Calu3 (cell line): ENCODE measurements at places on chromosomes 12 and 14. TPM values are rescaled to one million over a fixed set of nuclear protein-coding genes. Genes with fewer than 3 reads are reported as not detected.
A peak's percentile ranks its signal among the peaks of the same experiment; 100 is the strongest.

Gene POU6F1
- total RNA-seq: 2.5 and 4.2 TPM in 2 replicates

Gene C3AR1
- not detected in 2 replicates for total RNA-seq

DNA sequence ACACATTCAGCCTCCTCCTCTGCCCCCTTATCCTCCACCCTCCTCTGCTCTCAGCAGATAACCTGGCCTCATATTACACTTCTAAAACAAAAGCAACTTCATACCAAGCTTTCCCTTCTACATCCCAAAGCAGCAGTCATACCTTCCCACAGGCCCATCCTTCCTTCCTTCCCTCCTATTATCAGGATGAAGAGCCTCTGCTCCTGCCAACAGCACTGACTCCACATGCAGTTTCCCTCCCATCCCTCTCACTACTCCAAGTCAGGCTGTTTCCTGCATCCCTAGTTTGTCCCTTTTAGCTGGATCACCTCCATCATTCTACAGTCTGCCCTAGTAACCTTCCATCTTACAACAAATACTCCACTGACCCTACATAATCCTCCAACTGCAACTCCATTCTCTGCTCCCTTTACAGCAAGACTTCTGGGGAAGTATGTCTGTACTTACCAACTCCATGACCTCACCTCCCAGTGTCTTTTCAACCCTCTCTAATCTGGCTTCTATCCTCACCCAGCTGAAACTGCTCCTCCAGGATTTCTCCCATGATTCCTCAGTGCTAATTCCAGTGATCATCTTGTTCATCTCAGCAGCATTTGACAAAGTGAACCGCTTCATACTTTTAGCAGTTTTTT lies 4.9 kb upstream of the YEATS4 start:
- H3K27ac ChIP-seq: peak overlapping the region; percentile 24
- DNase-seq: no peak
- H3K4me1 ChIP-seq: peaks cover 39% of the 10 kb centered on the region
- peaks cover 41% of the 10 kb centered on the region for H3K36me3 ChIP-seq
- H3K4me3 ChIP-seq: no peak overlapping the region
- H3K27me3 ChIP-seq: no peaks in the 10 kb centered on the region

Gene RNU6-7
- total RNA-seq: not detected in 2 replicates

DNA sequence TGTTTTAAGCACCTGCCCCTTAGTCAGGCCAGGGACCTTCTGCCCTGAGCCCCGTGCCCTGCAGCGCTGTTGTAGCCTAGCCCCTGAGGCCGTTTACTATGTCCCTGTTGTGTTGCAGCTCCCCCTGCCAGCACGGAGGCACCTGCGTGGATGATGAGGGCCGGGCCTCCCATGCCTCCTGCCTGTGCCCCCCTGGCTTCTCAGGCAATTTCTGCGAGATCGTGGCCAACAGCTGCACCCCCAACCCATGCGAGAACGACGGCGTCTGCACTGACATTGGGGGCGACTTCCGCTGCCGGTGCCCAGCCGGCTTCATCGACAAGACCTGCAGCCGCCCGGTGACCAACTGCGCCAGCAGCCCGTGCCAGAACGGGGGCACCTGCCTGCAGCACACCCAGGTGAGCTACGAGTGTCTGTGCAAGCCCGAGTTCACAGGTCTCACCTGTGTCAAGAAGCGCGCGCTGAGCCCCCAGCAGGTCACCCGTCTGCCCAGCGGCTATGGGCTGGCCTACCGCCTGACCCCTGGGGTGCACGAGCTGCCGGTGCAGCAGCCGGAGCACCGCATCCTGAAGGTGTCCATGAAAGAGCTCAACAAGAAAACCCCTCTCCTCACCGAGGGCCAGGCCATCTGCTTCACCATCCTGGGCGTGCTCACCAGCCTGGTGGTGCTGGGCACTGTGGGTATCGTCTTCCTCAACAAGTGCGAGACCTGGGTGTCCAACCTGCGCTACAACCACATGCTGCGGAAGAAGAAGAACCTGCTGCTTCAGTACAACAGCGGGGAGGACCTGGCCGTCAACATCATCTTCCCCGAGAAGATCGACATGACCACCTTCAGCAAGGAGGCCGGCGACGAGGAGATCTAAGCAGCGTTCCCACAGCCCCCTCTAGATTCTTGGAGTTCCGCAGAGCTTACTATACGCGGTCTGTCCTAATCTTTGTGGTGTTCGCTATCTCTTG lies 7.6 kb downstream of the DLK1 start:
- H3K4me1 ChIP-seq: peaks cover 2% of the 10 kb centered on the region
- H3K4me3 ChIP-seq: no peak overlapping the region
- no peaks in the 10 kb centered on the region for H3K36me3 ChIP-seq
- DNase-seq: no peak
- H3K27me3 ChIP-seq: peaks cover 97% of the 10 kb centered on the region

DNA sequence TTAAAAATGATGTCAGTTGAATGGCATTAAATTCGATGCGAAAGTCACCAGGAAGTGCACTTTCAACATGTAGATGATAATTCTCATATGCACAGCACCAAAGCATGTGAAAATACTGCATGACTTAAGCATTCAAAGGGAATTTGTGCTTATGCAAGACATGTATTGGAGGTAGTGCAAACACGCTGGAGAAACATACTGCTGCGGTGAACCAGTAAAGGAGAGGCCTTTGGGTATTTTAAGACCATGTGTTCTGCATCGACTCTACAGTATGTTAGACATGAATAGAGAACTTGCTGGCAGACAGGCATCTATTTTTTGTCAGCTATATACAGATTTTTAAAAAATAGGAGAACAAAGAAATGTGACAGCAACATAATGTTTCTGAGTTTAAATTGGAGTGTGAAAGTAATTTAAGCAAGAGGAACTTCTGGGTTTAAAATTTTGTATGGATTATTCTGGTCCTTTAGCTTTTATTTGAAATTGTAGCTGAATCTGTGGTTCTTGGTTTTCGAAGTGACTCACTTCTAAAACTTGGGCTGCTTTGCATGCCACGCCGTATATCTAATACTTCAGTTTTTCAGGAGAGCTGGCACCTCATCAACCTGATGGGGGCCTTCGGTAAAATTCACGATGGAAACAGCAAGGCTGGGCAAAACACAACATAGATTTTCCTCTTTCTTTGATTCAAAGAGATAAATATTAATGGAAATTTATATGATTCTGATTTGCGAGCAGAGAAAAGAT lies 408.7 kb downstream of the APAF1 start:
- DNase-seq: no peak
- H3K4me3 ChIP-seq: no peak overlapping the region
- H3K36me3 ChIP-seq: no peaks in the 10 kb centered on the region
- H3K4me1 ChIP-seq: no peaks in the 10 kb centered on the region
- H3K27me3 ChIP-seq: no peaks in the 10 kb centered on the region

- no peaks in the 10 kb centered on the region for H3K36me3 ChIP-seq
- no peak overlapping the region for H3K27ac ChIP-seq
- H3K4me3 ChIP-seq: no peak overlapping the region
- no peak for DNase-seq
These were observed 218.1 kb downstream of the APAF1 start for GRCh38 chr12:98863167-98863566.

- H3K4me3 ChIP-seq: no peak overlapping the region
- DNase-seq: no peak
- no peaks in the 10 kb centered on the region for H3K36me3 ChIP-seq
- no peaks in the 10 kb centered on the region for H3K27me3 ChIP-seq
- H3K27ac ChIP-seq: no peak overlapping the region
These were observed 84.2 kb downstream of the AVPR1A start for GRCh38 chr12:63066782-63067181.

DNA sequence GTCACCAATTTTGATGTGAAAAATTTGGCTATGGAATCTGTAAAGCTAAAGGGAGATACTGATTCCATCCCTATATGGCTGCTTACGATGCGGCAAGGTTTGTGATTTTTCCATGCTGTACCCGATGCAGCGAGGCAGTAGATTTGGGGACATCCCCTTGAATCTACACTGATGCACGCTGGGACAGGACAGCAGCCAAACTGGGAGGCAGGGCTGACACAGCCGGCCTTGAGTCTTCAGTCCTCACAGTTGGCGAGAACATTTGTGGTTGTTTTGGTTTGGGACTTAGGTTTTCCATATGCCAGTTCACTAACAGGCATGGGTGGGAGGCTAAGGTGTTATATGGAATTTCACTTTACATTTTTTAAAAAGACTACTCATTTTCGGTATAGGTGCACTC lies 3.8 kb downstream of the GALNT16 start:
- H3K27me3 ChIP-seq: peaks cover 63% of the 10 kb centered on the region
- H3K4me1 ChIP-seq: no peaks in the 10 kb centered on the region
- DNase-seq: no peak
- no peak overlapping the region for H3K27ac ChIP-seq

GRCh38 chr14:76900682-76901081 lies 74.5 kb downstream of the LRRC74A start:
- DNase-seq: no peak
- no peaks in the 10 kb centered on the region for H3K36me3 ChIP-seq
- H3K27me3 ChIP-seq: no peaks in the 10 kb centered on the region
- H3K4me1 ChIP-seq: no peaks in the 10 kb centered on the region

DNA sequence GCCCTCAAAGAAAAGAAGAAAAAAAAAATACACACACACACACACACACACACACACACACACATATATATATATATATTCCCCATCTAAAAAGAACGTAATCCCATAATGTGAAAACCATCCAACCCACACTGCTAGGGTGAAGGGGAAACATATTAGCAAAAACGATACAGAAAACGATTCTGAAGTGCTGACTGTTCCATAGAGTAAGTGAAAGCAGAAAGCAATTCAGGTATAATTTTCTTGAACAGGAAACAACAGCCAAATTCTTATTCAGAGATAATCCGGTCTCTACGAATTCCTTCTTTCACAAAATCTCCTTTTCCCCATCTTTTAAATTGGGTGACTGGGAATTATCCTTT lies 393.5 kb downstream of the NOVA1 start:
- no peaks in the 10 kb centered on the region for H3K36me3 ChIP-seq
- H3K27me3 ChIP-seq: no peaks in the 10 kb centered on the region
- H3K4me3 ChIP-seq: no peak overlapping the region

GRCh38 chr12:68113644-68114043 lies 45.9 kb downstream of the IFNG start:
- H3K27me3 ChIP-seq: peaks cover 43% of the 10 kb centered on the region
- no peak overlapping the region for H3K27ac ChIP-seq
- H3K4me3 ChIP-seq: no peak overlapping the region
- no peaks in the 10 kb centered on the region for H3K4me1 ChIP-seq
- no peaks in the 10 kb centered on the region for H3K36me3 ChIP-seq

GRCh38 chr14:105030194-105030593 lies 9.3 kb upstream of the CDCA4 start:
- H3K27ac ChIP-seq: no peak overlapping the region
- H3K36me3 ChIP-seq: peaks cover 31% of the 10 kb centered on the region
- H3K4me1 ChIP-seq: peaks cover 9% of the 10 kb centered on the region
- no peaks in the 10 kb centered on the region for H3K27me3 ChIP-seq

DNA sequence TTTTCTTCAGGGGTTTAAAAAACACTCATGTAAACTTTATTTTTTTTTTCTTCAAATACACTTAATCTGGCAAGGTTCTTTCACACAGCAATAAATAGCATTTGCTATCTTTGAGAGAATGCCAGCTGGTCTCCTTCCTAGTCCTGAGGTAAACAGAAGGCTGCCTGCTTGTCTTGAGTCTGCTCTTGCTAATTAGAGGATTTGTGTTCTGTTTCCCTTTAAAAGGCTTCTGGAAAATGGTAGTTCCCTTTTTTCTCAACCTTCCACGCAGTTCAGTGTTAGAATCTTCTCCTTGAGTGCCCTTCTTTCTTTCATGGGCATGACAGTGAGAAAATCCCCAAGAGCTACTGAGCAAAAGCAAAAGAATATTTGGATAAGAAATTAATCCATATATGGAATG lies 92.3 kb upstream of the DCN start:
- no peak overlapping the region for H3K27ac ChIP-seq
- no peak for DNase-seq
- H3K27me3 ChIP-seq: no peaks in the 10 kb centered on the region

Gene CLEC6A
- total RNA-seq: not detected in 2 replicates

DNA sequence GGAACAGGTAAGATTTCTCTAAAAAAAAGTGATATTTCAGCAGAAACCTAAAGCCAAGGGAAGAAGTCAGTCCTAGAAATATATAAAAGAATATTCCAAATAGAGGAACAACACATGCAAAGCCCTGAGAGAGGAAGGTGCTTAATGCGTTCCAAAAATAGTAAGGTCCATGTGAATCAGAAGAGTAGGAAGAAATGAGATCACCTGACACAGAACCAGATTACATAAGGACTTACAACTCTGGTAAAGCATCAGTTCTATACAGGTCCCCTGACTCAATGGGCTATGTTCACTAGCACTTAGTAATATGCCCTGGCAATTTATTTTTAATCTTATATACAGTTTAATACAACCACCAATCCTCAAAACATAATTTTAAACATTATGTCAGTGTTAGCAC lies 30.0 kb downstream of the SENP1 start:
- H3K36me3 ChIP-seq: peaks cover 9% of the 10 kb centered on the region
- H3K27ac ChIP-seq: no peak overlapping the region
- H3K4me3 ChIP-seq: no peak overlapping the region
- H3K27me3 ChIP-seq: no peaks in the 10 kb centered on the region

GRCh38 chr14:86404989-86405649 lies 875.2 kb downstream of the FLRT2 start:
- no peak for DNase-seq
- peaks cover 17% of the 10 kb centered on the region for H3K4me1 ChIP-seq
- no peak overlapping the region for H3K4me3 ChIP-seq
- H3K36me3 ChIP-seq: no peaks in the 10 kb centered on the region

GRCh38 chr12:82904219-82904790 lies 217.6 kb downstream of the TMTC2 start:
- H3K36me3 ChIP-seq: no peaks in the 10 kb centered on the region
- H3K4me3 ChIP-seq: no peak overlapping the region
- DNase-seq: no peak

Gene SCNN1A
- total RNA-seq: 36.5 and 53.5 TPM in 2 replicates

DNA sequence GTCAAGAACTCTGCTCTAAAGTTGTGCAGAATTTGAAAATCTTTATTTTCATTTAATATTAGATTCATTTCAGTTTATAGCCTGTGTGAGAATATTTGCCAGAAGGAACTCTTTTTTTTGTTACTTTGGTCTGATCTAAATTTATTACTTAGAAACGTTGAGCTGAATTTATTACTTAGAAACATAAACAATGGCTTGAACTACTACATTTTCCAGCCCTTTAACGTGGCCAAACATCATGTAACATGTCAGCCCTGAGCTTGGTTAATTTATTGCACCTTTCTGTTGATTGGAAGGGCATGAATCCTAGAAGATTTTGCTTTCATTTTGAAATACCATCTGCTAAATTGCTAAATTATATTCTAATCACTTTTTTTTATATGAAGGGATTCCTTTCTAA lies 241.4 kb downstream of the TMEM117 start:
- no peaks in the 10 kb centered on the region for H3K27me3 ChIP-seq
- no peak overlapping the region for H3K4me3 ChIP-seq
- DNase-seq: no peak
- no peaks in the 10 kb centered on the region for H3K36me3 ChIP-seq
- H3K27ac ChIP-seq: no peak overlapping the region
- H3K4me1 ChIP-seq: no peaks in the 10 kb centered on the region

Gene ZDHHC22
- not detected in 2 replicates for total RNA-seq

- no peak overlapping the region for H3K4me3 ChIP-seq
- H3K4me1 ChIP-seq: no peaks in the 10 kb centered on the region
- H3K36me3 ChIP-seq: no peaks in the 10 kb centered on the region
These were observed 23.8 kb upstream of the POLR3B start for GRCh38 chr12:106333756-106334155.

Gene PLEKHH1
- 11.8 and 13.6 TPM in 2 replicates for total RNA-seq

Gene DDN
- 0.12 and 0.21 TPM in 2 replicates for total RNA-seq
